ENCODE measurements at places on chromosomes 13 and 19. TPM values are rescaled to one million over a fixed set of nuclear protein-coding genes. Genes with fewer than 3 reads are reported as not detected.
A peak's percentile ranks its signal among the peaks of the same experiment; 100 is the strongest.

Gene OCEL1
- 9.7 TPM for total RNA-seq

- no peak for DNase-seq
These were observed 359.3 kb downstream of the TDRD3 start for GRCh38 chr13:60756306-60756705.

Gene ZNF540
- 30.7 TPM for total RNA-seq

DNA sequence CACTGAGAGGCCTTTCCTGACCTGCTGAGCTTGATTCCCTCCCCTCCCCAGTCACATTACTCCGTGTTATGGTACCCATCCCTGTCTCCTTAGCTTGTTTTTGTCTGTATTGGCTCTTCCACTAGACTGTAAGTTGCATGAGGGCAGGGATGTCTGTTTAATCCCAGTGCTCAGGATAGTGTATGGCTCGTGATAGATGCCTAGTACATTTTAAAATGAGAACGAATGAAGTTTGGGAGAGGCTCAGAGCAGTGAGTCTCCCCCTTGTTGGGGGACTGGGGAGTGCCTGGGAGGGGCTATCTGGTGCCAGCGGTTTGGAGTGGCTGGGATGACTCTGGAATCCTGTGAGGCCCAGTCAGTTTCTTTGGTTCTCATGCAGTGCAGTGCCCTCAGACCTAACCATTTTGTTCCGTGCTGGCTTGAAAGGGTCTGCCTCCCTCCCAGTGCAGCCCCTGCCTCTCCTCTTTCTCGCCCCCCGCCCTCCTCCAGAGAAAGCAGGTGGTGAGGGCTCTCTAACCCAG, 35.5 kb downstream of the ACTN4 start:
- peak; percentile 58 for DNase-seq

GRCh38 chr13:90732049-90732448, 615.4 kb upstream of the MIR17HG start:
- peak; percentile 50 for DNase-seq

Gene CPB2
- 0.83 TPM for total RNA-seq

DNA sequence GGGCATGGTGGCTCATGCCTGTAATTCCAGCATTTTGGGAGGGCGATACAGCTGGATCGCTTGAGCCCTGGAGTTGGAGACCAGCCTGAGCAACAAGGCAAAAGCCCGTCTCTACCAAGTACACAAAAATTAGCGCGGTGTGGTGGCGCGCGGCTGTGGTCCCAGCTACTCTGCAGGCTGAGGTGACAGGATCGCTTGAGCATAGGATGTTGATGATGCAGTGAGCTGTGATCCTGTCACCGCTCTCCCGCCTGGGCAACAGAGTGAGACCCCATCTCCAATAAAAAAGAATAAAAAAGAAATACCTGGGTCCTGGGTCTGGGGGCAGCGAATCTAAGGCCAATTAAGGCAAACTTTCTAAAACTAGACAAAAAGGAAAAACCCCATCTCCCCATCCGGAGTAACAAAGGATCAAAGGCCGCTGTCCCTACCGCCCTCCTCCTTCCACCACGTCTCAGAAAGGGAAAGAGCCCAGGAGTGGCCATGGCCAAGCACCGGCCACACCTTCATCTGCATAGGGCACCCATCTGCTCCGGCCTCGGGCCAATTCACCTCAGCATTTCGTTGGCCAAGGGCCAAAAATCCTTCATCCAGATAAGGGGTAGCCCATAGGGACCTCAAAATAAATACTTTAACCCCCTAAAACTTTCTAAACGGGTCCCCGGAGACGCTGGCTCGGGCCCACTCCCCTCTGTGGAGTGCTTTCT, 851 bp downstream of the ZNF320 start:
- DNase-seq, result peak; percentile 35

- DNase-seq, result peak; percentile 92
These were observed 94.6 kb downstream of the CCNA1 start for GRCh38 chr13:36526897-36527296.

DNA sequence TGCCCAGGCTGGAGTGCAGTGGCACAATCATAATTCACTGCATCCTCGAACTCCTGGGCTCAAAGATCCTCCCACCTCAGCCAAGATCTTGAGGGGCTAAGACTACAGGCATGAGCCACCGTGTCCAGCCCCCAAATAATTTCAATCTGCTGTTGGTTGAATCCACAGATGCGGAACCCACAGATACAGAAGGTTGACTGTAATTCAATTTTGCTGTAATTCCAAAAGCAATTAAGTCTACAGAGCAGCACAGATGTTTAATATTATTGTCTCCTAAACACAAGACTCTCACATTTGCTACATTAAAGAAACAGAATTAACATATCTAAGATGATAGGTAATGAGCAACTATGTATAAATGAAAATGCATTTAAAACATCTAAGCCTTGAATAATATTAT, 75.6 kb downstream of the MIPEP start:
- DNase-seq, result no peak

DNA sequence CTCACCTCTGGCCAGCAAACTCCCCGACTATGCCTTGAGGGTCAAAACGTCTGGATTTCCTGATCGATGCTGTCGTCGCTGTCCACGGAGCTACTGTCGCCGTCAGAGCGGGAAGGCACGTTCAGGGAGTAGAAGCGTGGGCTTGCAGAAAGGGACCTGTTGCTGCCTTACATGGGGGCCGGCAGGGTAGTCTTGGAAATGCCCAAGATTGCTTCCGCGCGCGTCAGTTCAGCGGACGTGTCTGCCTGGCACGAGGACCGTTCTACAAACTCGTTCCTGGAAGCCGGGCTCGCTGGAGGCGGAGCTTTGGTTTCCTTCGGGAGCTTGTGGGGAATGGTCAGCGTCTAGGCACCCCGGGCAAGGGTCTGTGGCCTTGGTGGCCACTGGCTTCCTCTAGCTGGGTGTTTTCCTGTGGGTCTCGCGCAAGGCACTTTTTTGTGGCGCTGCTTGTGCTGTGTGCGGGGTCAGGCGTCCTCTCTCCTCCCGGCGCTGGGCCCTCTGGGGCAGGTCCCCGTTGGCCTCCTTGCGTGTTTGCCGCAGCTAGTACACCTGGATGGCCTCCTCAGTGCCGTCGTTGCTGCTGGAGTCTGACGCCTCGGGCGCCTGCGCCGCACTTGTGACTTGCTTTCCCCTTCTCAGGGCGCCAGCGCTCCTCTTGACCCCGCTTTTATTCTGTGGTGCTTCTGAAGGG, 15.4 kb downstream of the RB1 start:
- DNase-seq, result peak; percentile 27

Gene FSTL3
- 70.3 TPM for total RNA-seq

Gene CNN1
- 6.3 TPM for total RNA-seq

Gene GAPDHS
- total RNA-seq, result not detected

DNA sequence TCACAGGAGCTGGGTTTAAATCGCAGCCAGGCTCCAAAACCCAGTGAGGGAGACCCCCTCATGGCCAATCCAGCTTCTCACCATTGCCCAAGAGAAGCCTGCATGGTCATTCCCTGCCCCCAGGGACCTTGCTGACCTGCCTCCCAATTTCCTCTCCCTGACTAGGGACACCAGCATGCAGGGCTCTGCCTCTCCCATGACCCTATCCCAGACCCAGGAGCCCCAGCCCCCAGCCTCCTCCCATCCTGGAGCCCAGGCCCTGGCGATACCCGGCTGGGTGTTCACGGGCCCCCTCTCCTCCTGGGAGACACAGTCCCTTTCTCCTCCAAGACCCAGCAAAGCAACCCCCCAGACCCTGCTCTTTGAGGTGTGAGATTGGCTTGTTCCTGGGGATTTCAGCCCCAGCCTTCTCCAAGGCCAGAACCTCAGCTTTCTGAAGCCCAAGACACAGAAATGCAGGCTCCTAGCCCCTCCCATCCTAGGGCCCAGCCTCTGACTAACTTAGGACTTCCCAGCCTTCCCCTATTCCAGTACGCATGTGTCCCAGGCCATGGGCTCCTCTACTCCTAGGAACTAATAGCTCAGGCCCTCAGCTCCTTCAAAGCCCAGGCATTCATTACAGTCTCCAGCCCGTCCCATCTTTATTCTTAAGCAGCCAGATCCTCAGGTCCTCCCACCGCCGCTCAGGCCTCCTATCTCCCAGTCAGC, 1.1 kb downstream of the GYS1 start:
- DNase-seq, result peak; percentile 64

Gene ENOX1
- total RNA-seq, result 0.39 TPM

Gene C5AR1
- total RNA-seq, result 2.3 TPM

GRCh38 chr13:26961890-26962615, 201.5 kb upstream of the GPR12 start:
- no peak for DNase-seq

DNA sequence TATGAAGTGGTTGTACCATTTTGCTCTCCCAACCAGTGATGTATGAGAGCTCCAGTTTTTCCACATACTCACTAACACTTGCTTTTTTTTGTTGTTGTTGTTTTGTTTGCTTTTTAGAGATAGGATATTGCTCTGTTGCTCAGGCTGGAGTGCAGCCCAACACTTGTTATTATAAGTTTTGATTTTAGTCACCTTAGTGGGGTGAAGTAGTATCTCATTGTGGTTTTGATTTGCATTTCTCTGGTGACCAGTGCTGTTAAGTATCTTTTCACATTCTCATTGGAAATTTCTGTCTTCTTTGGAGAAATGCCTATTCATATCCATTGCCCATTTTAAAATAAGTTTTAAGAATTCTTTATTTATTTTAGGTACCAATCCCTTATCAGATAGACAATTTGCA, 31.3 kb downstream of the CYP4F22 start:
- no peak for DNase-seq

DNA sequence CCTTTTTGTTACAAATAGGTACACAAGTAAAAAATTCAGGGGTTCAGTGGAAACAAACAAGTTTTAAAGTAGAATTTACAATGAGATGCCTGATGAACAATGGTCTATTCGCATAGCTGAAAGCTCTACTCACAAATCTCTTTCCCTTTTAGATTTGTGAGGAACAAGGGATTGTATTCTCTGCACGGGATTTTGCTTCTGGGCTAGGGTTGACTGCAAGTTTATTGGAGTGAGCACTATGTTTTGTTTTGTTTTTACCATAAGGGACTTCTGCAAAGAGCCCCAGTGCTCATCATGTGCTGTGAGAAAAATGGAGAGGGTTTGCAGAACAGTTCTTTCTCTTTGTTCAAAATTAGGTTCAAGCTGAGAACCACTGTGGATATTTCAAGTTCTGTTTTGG, 160.5 kb downstream of the DLEU7 start:
- no peak for DNase-seq

- DNase-seq, result no peak
These were observed 6.3 kb upstream of the TNFSF14 start for GRCh38 chr19:6676288-6676687.

DNA sequence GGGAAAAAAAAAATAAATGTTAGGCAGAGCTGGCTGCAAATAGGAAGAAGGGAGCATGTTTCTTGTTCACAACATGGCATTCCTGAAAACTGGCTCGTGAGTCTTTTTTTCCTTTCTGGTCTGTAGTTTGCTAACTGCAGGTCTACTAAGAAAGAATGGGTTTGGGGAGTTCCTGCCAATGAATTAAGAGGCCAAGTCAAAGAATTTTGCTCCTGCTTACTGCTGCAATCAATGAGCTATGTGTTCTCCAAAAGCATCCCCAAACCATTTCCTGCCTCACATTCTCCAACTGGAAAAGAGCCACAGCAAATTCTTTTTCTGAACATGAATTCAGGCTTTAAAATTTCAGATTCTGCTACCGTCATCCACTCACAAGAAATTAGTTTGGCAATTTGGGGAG, 88.6 kb downstream of the DCT start:
- no peak for DNase-seq

DNA sequence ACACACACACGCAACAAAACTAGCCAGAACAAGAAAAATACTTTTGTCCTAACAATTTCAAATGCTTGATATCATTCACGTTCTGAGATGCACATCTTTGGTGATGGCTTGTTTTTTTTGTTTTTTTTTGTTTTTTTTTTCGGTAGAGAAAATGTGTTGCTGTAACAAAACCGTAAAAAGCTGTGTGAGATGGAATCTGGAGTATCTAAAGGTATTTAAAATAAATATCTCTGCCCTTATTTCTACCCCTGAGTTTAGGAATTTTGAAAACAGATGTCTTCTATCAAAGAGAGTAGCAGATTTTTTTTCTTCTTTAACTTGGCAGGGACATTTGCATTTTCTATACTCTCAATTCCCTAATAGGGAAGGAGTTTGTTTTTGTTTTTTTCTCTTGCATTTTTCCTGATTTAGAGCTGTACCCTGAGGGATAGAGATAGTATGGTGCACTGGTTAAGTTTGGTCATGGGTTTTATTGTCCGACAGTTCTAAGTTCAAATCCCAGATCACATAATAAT, 446.6 kb downstream of the KLF5 start:
- DNase-seq, result no peak

DNA sequence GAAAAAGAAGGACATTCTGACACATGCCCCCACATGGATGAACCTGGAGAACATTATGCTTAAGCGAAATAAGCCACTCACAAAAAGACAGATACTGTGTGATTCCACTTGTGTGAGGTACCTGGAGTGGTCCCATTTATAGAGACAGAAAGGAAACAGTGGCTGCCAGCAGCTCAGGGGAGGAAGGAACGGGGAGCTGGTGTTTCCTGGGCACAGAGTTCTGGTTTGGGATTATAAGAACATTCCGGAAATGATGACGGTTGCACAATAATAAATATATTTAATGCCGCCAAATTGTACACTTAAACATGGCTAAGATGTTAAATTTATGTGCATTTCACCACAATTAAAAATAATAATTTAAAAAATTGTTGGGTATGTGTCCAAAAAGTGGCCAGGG, 33.0 kb downstream of the SERP2 start:
- no peak for DNase-seq

GRCh38 chr19:18847549-18848463, 16.0 kb downstream of the UPF1 start:
- no peak for DNase-seq

- DNase-seq, result no peak
These were observed 3.3 kb upstream of the AP3D1 start for GRCh38 chr19:2154587-2155075.

- DNase-seq, result no peak
These were observed 1.2 kb downstream of the ADAMTSL5 start for GRCh38 chr19:1511318-1512317.

Gene STARD13
- total RNA-seq, result 52.0 TPM

- no peak for DNase-seq
These were observed 94.8 kb downstream of the SOX1 start for GRCh38 chr13:112161521-112162301.

Gene CKM
- not detected for total RNA-seq

DNA sequence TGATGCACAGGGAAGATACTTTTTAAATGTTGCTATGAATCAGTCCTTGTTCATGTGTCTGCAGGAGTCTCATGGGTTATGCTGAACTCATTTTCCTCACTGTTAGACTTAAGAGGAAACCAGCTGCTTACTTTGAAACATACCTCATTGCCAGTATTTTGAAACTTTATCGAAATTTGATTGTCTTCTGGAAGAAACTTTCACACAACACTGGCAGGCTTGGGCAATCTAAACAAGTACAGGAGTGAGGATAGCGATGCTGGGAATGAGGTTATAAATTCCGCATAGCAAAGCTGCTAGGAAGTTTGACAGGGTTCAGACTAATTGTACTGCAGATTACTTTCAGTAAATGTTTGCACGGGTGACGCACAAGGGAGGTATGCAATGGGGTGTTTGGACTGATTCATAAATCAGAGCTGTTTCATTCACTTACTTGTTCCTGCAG, 245.7 kb downstream of the DNAJC15 start:
- DNase-seq, result no peak

Gene INSL3
- 0.94 TPM for total RNA-seq

GRCh38 chr19:18428787-18429674, 8.9 kb downstream of the ISYNA1 start:
- DNase-seq, result peak; percentile 71

Data from thyroid gland (tissue), 4 donors.